Suprapubic skin (tissue), 4 donors: ENCODE measurements at places on chromosomes 12 and 14. TPM values are rescaled to one million over a fixed set of nuclear protein-coding genes. Genes with fewer than 3 reads are reported as not detected.

The IL22 gene
- not detected for total RNA-seq

DNA sequence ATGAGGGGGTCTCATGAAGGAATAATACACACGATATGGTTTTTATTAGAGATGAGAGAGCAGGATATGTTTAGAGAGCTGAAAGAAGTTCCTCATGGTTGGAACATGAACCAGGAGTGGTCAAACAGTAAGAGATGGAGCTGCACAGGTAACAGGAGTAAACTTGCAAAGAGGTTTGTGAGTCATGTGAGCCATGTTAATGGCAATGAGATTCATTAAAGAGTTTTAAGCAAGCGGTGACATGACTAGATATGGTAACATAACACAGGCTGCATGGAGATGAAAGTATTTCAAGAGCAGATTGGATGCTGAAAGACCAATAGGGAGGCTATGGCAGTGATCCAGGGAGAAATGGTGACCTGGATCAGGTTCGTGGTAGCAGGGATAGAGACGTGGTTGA is 62.6 kb upstream of the SSTR1 start:
- no peak for DNase-seq

DNA sequence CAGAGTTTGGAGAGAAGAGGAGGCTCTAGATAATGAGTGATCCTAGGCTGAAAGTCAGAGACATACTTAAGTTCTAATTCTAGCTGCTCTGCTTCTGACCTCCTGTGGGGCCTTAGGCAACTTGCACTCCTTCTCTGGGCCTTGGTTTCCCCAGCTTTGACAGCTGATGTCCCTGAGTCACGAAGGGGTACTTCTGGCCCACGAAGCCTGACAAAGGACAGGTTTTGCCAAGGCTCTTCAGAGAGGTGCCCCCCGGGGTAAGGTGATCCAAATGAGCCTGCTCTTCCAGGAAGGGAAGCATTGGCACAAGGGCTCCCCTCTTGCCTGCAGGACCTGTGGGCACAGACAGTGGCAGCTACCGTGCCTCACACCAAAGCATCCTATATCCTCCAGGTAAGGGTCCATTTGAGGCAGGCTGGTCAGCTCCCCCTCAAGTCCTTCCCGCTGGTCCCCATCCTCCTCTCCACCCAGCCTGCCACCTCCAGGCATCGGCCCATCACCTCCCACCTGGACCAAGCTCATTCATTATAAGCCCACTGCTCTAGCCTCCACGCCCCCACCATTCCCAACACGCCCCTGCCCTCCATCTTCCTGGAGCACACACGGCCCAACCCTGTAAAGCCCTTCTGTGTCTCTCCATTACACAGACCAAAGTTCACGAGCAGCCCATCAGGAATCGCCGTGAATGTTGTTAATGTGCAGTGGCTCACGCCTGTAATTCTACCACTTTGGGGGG is 1.9 kb upstream of the PPP1R13B start:
- no peak for DNase-seq

DNA sequence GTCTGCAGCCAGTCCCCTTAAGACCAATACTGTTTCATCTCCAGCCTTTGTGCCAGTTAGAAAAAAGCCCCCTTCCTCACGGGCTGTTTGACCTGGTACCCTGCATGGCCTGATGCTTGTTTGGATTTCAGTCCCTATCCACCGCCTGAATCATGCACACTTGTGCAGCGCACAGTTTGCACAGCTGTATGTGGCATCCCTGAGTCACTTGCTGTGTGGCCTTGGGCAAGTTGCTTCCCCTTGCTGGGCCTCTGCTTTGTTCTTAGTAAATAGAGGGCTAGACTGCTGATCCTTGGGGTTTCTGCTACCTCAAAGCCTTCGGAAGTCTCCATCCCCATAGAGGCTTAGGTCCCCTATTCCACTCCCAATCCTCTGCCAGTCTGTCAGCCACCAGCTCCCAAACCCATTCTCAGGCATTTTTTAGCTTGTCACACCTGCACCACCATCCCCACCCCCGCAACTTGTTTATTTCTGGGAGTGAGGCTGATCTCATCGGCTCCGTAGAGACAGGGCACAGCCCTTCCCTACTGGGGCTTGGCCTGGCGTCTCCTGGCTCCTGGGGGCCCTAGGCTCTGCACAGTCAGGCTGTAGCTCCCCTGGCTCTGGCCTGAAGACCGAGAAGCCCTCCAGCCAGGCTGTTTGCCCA is 8.8 kb downstream of the KRT80 start:
- no peak for DNase-seq

- DNase-seq, result no peak
Observed at GRCh38 chr12:132946246-132946820, 9.8 kb downstream of the ZNF605 start.

GRCh38 chr12:75257510-75257909 is 47.9 kb upstream of the KCNC2 start:
- DNase-seq, result no peak

The AQP2 gene
- total RNA-seq, result 0.15 TPM

GRCh38 chr14:20657216-20658211 is 16.0 kb upstream of the OR6S1 start:
- DNase-seq, result no peak

GRCh38 chr12:49388682-49389386 is 21.6 kb downstream of the SPATS2 start:
- DNase-seq, result peak; percentile 66

The KRT85 gene
- 73.6 TPM for total RNA-seq

GRCh38 chr12:50934371-50934851 is 17.9 kb upstream of the HIGD1C start:
- DNase-seq, result no peak

DNA sequence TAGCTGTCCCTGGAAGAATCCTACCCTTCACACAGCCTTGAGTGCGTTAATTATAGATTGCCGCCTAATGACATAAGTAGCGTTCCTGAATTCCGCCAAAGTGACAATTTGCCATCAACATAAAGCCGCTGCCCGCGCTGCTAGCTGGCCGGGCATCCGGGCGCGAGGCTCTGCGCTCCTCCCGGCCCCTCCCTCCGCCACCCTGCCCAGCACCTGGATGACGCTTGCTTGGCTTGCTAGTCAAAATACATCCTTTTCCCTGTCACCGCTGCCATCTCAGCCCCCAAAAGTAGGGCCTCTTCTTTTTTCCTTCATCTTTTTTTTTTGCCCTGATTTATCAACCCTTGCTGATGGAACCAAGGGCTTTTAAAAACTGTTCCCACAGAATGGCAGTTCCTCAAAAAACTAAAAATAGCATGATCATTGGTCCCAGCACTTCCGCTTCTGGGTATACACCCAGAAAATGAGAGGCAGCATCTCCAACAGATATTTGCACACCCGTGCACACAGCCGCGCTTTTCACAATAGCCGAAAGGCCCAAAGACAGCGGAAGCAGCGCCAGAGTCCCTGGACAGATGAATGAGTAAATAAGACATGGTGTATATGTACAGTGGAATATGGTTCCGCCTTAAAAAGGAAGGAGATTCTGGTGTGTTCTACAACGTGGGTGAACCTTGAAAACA is 235.2 kb downstream of the BCL11B start:
- DNase-seq, result no peak

DNA sequence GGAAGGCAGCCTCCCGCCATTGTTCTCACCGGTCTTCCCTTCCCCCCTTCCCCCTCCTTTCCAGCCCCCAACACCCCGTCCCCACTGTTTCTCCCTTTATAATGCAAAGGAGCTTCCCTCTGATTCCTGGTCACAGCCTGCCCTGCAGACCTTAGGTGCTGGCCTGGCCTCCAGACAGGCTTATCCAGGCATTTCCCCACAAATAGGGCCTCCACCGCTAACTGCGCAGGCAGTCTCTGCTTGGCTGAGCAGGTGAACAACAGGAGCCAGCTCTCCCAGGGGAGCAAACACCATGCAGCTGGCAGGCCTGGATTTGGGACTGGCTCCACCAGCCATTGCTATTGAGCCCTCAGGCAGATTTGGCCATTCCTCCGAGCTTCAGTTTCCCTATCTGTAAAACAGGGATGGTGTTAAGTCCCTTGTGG is 46.0 kb downstream of the SMIM41 start:
- no peak for DNase-seq

- DNase-seq, result no peak
Observed at GRCh38 chr12:71415336-71416231, 24.0 kb upstream of the LGR5 start.

DNA sequence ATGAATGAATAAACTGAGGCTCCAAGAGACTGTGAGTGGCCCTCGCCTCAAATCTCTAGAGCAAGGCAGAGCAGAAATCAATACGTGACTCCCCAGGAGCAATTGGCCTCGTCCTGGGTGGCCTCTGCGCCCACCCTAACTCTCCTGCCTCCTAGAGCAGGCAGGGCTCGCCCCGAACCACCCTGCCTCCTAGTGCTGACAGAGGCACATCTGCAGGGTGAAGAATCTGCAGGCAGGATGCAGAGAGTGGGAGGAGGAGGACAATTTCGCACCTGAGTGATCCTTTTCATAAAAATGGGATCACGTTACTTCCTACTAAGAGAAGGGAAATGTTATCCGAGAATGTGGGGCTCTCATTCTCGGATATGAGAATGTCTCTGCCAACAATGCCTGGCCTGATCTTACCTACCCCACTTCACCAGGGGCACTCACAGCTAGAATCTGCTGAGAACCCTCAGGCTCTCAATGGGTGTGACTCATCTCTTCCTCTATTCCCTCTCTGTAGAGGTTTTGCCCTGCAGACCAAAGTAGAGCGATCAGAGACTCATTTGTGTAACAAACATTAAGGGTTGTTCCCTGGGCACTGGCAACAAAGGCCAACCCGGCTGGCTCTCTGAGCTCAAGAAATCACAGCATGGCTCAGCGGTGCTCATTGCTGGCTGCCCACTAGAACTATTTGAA is 61.7 kb upstream of the BCL2L14 start:
- DNase-seq, result no peak

DNA sequence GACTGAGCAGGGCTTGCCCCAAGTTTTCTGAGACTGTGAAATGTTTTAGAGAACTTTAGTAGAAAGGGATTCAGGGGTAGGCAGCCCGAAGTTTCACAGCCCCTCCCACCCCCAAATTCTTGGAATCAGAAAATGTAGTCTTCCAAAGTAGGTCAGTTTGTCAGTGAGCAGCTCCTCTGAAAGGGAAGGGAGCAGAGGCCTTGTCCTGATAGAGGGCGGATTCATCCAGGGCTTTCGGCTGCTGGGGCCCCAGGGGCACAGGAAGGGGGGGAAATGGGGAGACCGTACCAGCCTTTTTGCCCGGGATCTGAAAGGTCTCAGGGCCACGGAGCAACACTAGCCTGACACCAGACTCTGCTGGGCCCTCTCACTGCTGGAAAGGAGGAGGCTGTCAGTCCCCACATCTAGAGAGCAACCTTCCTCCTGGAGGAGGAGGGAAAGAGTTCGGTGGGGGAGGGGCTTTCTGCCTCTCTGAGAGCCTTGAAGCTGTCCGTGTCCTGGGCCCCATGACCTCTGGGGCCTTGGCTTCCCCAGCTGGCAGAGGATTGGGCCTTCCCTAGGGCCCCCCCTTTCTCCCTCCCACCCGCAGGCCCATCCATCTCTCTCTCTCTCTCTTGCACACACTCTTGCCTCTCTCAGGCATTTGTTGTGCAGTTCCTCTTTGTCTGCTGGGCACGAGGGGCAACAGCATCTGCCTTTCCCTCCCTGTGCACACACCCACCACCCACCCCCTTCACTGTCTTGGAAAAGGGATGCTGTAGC is at the start of gene IKZF4:
Gene IKZF4, plus strand, starts transcription at position 621 of the 762 bp plus-strand sequence. CDS start 451 bp downstream, outside the sequence.
- no peak for DNase-seq

DNA sequence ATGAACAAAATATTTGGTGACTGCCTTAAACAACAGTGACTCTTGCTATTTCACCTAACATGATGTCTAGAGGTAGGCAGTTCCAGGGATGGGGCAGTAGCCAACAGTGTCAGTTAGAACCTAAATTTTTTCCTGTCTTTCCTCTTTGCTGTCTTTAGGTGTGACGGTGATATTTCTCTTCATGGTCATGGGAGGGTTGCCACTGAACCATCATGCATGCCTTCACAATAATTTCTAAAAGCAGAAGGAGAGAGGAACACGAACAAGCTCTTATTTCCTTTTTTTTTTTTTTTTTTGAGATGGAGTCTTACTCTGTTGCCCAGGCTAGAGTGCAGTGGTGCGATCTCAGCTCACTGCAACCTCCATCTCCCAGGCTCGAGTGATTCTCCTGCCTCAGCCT is 2.4 kb downstream of the CCDC63 start:
- no peak for DNase-seq

GRCh38 chr12:52186118-52186840 is 5.5 kb downstream of the KRT80 start:
- no peak for DNase-seq

DNA sequence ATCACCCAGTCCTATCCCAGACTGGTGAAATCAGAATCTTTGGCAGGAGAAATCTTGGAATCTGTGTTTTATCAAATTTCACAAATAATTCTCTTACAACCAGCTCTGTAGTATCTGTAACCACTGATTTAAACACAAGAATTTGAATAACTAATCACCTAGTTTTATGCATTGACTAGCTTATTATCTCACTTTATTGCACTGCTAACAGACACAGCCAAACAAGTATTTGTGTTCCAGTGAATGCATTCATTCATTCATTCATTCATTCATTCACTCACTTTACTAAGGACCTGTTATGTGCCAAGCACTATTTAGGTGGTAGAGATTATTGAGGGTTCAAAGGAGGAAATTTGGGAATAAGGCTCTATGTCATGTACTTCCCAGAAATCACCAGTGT is 16.2 kb downstream of the LRRC74A start:
- no peak for DNase-seq

- no peak for DNase-seq
Observed at GRCh38 chr12:77179515-77179914, 114.1 kb upstream of the E2F7 start.

GRCh38 chr14:56659964-56660551 is 80.5 kb downstream of the TMEM260 start:
- no peak for DNase-seq

The BCAT1 gene
- total RNA-seq, result 2.3 TPM

The SLC8A3 gene
- total RNA-seq, result not detected

DNA sequence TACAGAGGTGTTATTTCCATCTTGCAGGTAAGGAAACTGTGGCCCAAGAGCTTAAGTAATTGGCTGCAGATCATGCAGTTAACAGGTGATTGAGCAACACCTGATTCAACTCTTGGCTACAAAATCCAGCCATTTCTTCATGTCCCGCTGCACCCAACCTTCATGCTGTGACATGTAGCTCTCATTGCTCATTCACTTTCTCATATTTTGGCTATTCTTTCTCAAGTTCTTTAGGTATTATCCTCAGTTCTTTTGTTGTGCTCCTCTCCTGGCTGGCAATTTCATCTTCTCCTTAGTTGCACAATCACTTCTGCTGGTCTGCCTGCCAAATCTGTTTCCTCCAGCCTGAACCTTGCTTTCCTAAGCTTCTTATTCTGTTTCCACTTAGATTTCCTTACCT is 300.8 kb downstream of the SSPN start:
- DNase-seq, result no peak

GRCh38 chr12:27585739-27586265 is 61.8 kb downstream of the PPFIBP1 start:
- no peak for DNase-seq

The AKAP3 gene
- 1.9 TPM for total RNA-seq

The FGD4 gene
- total RNA-seq, result 42.6 TPM

DNA sequence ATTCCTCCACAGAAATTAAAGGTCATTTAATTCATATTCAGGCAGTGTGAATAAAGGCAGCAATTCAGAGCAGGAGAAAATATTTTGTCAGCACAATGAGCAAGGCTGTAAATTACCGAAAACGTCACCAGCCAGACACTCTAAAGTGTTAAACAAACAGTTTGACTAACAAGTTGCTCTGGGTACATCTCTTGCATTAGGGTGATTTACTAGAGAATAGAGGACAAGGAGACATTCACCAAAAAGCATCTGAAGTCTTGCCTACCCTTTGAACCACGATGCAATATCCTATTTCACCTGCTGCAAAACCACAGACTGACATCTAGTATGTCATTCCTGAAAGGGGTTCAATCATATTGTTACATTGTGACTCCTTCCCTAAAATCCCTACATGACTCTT is 27.1 kb upstream of the GPHB5 start:
- DNase-seq, result no peak

GRCh38 chr14:84532016-84532415 is 997.9 kb upstream of the FLRT2 start:
- no peak for DNase-seq
